ENCODE measurements at places on chromosomes 7 and 10.

DNA sequence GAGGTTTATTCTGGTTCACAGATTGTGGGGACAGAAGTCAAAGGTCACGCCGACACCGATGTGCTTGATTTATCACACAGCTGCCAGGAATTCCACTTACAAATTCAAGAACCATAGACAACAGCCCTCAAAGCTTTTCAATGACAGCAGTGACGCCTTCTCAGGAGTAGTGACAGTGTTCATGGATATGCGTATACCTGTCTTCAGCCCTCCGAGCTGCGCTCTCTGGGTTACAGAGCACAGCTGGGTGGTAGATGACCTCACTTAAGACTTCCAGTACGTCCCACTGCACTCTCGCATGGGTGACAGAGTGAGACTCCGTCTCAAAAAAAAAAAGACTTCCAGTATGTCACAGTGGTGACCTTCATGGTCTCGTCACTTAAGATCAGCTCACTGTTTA is 108.5 kb downstream of the TCERG1L start:
- DNase-seq, result no peak

DNA sequence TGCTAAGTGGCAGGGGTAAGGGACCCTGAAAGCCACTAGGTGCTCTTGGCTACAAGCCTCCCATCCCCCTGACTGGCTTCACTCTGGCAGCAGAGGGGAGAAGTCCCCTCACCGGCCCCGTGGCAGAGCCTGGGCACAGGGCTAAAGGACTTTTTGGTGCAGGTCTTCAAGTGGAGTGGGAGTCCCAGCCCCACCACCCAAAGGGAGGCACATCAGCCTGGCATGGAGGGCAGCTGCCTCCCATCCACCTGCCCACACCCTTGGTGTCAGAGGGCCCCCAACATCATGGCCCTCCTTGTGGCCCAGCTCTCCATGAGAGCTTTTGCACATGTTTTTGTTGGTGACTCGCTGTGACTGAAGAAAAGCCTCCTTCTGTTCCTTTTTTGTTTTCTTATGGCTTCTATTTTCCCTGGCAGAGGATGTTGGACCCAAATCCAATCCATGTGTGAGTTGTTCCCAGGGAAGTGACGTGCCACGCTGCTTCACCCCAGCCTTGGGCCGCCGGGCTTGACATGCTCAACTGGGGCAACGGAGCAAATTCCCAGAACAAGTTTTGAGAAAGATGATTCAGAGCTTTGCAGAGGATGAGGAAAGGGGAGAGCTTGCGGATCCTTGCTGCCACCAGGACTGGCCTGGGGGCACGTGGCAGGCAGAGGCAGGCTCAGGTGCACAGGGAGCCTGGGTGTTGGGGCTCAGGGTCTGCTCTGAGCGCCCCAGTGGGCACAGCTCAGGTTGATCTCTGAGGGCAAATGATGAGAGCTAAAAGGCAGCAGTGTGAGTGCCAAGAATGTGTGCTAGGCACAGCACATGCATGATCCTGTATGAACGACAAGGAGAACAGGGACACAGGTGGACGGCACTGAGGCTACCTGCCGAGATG is 1.9 kb upstream of the AEBP1 start:
- no peak for DNase-seq

GRCh38 chr7:13007331-13007730 is 319.9 kb downstream of the ARL4A start:
- no peak for DNase-seq

DNA sequence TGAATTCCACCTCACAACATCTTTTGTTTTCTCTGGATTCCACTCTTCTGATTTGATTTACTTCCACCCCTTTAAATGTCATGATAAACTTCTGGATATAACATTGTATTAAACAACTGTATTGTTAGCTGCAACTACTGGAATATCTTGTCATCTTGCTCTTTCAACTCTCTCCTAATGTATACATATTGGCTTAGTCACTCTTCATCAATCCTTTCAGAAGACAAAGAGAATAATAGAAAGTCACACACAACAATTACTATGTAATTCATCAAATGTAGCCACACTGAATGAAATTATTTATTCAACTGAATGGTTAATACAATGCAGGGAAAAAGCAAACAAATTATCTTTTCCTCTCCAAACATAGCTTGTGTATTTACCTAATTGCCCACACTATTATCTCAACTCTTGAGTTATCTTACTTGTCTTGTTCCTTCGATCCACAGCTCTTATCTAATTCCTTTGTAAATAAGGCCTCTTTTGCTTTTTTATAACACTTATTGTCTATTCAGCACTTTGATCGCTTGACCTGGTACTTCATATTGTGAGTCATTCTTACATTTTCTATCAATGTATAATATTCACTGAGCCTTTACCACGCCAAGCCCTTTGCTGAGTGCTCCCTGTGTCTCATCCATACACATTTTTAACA is 16.7 kb downstream of the SEMA3A start:
- no peak for DNase-seq

- no peak for DNase-seq
Measured at GRCh38 chr10:132399117-132400035, 2.4 kb downstream of the PWWP2B start.

- no peak for DNase-seq
Measured at GRCh38 chr10:96261930-96262329, 9.4 kb downstream of the BLNK start.

DNA sequence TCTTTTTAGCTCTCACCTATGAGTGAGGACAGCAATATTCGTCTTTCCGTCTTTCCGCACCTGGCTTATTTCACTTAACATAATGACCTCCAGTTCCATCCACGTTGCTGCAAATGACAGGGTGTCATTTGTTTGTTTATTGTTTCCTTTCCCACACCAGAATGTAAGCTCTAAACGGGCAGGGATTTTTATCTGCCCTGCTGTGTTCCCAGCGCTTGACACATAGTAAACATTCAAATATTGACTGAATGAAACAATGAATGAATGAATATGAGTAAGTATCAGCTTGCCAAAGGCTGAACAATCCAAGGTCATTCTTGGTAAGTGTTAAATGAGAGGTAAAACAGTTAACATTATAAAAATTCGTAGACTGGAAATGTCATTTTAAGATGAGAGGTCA is 12.8 kb downstream of the SH3PXD2A start:
- DNase-seq, result no peak
